ENCODE measurements at places on chromosomes 5 and 9. TPM values are rescaled to one million over a fixed set of nuclear protein-coding genes. Genes with fewer than 3 reads are reported as not detected.

Gene DMRT3
- total RNA-seq, result under 0.01 TPM

Gene ANKRD34B
- total RNA-seq, result under 0.01 TPM

Gene ASS1
- total RNA-seq, result 109 TPM

Gene IQGAP2
- total RNA-seq, result 11.5 TPM

Gene COL27A1
- 8.9 TPM for total RNA-seq

Gene MGAT4B
- 32.4 TPM for total RNA-seq

Gene WNT8A
- not detected for total RNA-seq

Gene C5orf58
- not detected for total RNA-seq

Gene SLC6A3
- not detected for total RNA-seq

Gene IFNA13
- total RNA-seq, result 0.52 TPM

Gene PLPPR1
- total RNA-seq, result 6.3 TPM

Gene PDCD1LG2
- 3.7 TPM for total RNA-seq

Gene SPATA31C1
- total RNA-seq, result not detected

Gene GRIA1
- total RNA-seq, result 1.0 TPM

Gene ZNF618
- total RNA-seq, result 4.7 TPM

Gene TMEM174
- not detected for total RNA-seq

Gene C9
- 1.0 TPM for total RNA-seq

Gene OBP2B
- not detected for total RNA-seq

Gene RNF180
- 2.6 TPM for total RNA-seq

Gene RFESD
- total RNA-seq, result 3.1 TPM

Gene SPAG8
- total RNA-seq, result 0.52 TPM

Gene IL7R
- 0.52 TPM for total RNA-seq
